RPMI7951 (cell line): ENCODE measurements at places on chromosomes 11 and 22. TPM values are rescaled to one million over a fixed set of nuclear protein-coding genes. Genes with fewer than 3 reads are reported as not detected.

- peak; percentile 36 for DNase-seq
These were observed 109.7 kb upstream of the USP47 start for GRCh38 chr11:11732116-11732515.

DNA sequence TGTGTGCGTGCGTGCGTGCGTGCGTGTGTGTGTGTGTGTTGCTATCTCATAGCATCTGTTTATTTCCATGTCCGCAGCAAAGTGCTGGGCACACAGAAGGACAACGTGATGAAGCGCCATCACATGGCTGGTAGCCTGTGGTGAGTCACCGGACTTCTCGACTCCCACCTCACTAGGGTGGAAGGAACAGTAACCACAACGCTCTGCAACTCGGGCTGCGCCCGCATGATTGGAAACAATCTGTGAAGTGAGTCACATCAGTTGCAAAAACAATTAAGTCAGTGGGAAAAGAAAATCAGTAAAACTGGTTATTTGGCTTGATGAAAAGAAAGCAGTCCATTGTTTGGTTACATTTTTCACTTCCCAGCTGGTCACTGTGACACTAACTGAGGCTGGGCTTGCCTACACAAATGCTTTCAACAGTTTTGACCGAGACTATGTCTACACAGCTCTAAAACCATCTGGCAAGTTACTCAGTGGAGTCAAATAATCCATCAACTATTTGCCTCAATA, 437.3 kb upstream of the CADM1 start:
- DNase-seq: peak; percentile 99

GRCh38 chr11:27470166-27470565, 2.4 kb downstream of the LGR4 start:
- DNase-seq: no peak

DNA sequence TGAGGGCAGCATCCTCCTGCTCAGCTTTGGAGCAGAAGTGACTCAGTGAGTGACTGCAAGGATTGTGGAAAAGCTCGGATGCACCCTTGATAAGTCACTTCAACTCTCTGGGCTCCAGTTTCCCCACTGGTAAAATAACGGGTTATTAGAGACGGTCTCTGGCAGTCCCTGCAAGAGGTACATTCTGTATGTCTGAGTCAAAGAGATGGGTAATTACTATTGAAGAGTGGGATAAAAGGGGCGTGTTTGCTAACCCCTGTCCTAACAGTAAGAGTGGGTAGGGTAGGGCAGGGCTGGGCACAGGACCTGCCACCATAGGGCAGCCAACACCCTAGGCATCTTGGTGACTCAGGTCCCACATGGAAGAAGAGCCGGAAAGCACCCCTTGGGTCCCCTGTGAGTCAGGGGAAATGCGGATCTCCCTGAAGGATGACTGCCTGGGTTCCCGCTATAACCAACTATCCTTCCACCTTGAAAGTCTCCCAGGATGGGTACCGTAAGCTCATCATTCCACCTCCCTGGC, 7.3 kb upstream of the AHNAK start:
- DNase-seq: peak; percentile 87

GRCh38 chr11:88590361-88590760, 252.8 kb upstream of the CTSC start:
- DNase-seq: no peak

DNA sequence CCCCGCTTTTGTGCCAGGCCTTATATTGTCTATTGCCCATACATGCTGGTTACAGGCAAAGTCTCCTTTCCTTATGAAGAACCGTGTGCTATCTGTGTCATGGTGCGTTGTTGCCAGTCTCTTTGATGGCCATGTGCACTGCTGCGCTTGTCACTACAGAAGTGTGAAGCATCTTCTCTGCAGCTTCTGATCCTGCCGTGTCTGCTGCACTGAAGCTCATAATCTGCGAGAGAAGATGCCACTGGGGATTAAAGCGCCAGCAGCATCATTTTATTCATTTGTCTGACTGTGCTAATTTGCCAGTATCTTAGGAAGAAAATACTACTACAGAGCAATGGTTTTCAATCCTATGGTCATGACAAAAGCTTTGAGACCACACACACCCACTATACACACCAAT, 330.1 kb downstream of the FAT3 start:
- no peak for DNase-seq

- no peak for DNase-seq
These were observed 35.9 kb downstream of the ARAP1 start for GRCh38 chr11:72716290-72716689.

- DNase-seq: no peak
These were observed 4.8 kb downstream of the VPS26B start for GRCh38 chr11:134229126-134229790.

GRCh38 chr22:24994070-24994763, 41.7 kb downstream of the KIAA1671 start:
- peak; percentile 79 for DNase-seq

DNA sequence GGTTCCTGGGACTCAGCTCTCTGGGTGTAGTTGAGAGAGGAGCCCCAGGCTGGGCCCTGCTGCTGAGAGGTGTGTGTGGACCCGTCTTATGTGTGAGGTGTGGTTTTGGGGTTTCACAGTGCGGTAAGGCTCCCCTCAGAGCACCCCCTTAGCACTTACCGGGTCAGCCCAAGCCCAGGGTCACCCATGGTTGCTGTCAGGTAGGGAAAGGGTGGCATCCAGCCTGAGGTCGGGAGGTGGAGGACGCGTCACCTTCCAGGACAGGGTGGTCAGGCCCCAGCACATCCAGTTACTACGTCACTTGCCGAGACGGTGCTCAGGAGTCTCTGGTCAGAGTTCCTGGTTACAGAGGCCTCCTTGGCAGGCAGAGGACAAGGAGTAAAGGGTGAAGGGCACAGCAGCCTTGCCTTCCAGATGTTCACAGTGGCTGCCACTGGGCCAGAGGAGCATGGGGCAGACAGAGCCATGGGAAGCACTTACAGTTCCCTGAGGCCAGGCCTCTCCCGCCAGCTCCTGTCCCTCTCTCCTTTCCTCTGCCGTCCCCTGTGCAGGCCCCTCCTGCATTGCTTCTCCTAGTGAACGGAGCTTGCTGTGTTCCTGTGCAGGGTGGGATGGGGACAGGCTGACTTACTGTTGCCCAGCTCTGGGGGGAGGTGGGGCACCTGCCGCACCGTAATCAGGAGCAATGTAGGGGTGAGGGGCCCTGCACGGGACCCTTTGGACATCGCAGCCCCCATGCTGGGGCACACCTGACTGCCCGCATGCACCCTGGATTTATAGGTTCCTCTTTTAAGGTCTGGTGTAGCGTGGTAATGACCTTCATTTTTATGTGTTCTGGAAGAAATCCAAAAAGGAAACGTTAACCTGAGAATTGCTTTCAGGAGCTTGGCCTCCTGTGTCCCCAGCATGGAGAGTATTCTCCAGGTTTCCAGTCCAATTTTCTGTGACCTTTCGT, 285.9 kb downstream of the TBC1D22A start:
- DNase-seq: no peak

DNA sequence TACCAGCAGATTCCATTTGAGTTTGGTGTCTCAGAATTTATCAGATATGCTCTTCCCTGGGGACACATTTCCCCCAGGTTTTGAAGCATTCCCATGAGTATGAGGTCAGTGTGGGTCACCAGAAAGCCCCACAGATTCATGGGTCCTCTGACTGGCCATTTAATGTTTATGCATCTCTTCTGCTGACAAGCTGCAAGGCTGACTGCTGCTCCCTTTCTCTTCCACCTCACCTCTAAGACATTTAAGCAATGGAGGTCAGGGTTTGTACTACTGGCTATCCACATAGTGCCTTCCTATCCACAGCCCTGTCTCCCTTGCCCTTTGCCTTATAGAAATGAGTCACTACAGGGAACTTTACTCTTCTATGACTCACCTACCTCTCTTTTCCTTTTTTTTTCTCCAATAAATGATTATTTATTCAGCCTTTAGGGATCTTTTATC, 106.0 kb upstream of the TIMP3 start:
- DNase-seq: peak; percentile 92

DNA sequence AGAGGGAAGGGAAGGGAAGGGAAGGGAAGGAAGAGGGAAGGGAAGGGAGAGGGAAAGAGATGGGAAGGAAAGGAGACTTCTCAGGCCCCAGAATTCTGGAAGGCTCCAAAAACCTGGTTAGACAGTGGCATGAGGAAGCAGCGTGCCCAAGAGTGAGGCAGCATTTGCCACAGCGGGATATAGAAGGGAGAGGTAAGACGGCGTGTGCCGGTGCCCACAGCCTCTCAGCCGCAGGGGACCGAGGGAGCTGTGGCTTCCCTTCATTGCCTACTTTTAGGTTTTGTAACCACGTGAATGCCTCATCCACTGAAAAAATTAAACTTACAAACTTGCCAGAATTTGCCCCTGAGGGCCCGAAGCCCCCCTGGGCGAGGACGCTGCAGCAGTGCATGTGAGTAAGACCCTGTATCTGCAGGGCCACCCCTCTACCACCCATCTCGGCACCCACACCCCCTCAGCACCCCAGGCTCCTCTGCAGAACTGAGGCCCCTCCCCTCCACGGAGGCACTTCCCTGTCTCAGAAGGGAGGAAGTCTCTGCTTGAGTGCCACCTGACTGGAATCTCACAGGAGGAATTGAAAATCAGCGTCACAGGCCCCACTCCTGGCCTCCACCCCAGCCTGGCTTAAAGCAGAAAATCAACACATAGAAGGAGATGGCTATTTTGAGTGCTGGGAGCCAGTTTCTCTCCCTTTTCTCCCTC, 58.1 kb downstream of the LINC01488 start:
- DNase-seq: no peak

DNA sequence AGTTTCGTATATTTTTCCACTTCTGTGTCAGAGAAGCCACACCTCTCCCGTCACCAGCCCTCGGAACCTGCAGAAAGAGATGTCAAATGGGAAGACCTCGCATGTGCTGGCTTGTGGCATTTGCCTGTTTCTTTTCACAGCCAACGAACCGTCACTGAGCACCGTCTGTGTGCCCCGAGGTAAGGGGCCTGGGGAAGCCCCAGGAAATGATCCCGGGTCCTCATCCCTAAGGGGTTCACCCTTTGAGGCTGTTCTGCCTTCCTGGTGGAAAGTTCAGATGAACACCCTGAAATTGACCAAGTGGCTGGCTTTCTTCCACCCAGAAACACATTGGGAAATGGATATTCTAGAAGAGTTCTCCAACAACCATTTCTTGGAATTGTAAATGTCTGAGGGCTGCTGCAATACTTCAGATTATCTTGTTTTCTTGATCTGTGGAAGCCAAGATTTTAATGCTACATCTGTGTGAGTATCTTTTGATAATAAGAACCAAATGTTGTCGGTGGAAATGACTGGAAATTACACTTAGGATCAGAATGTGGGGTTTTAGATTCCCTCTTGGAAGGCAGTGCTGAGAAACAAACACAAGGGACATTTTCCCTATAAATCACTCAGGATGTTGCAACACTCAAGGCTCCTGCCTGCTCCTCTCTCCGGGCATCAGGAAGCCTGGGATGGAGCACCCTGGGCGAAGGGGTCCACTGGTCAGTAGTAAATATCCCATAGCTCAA, 37.6 kb downstream of the RIBC2 start:
- peak; percentile 35 for DNase-seq

GRCh38 chr11:93572171-93572570, 29.0 kb upstream of the SMCO4 start:
- no peak for DNase-seq

GRCh38 chr11:20017320-20017719, 143.0 kb downstream of the DBX1 start:
- DNase-seq: no peak

DNA sequence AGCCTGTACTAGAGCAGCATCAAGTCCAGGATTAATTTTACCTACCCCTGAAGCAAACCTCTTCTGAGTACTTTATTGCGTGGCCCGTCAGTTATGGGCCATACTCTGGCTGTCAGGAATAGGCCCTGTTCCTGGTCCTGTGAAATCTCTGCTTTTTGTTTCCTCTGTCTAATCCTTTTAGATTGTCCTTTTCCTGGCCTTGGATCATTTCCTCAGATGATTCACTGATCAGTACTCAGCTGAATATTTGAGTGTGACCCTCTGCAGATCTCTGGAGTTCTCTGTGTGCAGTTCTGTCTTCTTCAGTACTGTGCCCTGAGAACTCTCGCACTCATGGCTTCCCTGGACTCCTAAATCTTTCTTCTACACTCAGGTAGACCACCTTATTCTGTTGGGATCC, 123.5 kb downstream of the UVRAG start:
- no peak for DNase-seq

DNA sequence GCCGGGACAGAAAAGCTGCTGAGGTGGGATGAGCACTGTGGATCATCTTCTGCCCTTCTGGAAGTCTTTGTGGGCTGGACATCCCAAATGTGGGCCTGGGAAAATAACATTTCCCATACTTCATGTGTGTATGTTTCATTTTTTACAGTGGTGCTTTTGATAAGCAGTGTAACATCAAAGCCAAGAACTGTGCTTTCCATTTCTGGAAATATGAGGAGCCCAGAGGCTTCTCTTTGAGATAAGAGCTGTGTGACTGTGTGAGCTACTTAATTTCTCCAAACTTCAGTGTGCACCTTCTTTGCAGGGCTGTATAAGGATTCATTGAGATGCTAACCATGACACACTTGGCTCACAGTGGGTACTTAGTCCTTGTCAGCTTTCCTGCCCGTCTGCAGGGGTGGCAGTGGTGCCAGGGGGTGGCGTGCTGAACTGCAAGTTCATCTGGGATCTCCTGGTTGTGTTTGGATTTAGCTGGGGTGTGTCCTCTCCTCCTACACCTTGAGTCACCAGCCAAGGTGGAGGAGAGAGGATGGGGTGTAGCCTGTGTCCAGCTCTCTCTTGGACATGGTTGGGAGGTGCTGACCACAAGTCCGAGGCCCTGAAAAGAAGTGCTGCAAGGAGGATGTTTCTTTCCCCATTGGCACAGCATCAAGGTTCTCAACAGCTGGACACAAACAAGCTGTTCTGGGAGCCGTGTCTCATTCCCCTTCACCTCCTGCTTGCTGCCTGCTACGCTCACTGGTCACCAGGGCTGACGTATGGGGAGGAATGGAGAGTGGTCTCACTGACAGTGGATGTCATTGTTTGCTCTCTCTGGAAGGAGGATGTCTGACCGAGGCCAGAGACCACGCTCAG, 139.4 kb downstream of the TEAD1 start:
- DNase-seq: peak; percentile 79

DNA sequence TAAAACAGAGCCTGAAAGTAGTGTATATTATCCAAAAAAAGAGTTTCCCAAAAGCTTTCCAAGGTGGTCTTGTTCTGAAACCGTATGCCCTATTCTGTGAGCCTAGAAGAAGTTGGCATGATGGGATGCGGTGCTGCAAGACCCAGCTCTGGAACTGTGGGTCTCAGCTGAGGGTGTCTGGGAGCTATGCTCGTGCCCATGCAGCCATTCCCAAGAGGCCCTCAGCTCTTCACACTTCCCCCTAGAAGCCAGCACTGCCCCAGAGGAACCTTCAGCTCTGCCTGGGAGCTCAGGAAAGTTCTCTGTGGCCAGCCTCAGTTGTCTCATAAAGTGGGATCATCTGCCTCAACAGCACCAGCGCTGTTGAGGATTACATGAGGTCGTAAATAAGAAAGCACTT, 6.4 kb upstream of the SYT12 start:
- no peak for DNase-seq

Gene LMO2
- total RNA-seq: 0.12 and 0.59 TPM in 2 replicates

Gene TCIRG1
- total RNA-seq: 39.2 and 47.5 TPM in 2 replicates

Gene GGTLC3
- not detected in 2 replicates for total RNA-seq

Gene HTR3A
- total RNA-seq: not detected in 2 replicates

Gene ANKK1
- total RNA-seq: 0.20 and 0.24 TPM in 2 replicates

Gene YPEL4
- total RNA-seq: 0.20 and 1.1 TPM in 2 replicates
